ENCODE measurements at places on chromosomes 13 and 19.

- DNase-seq = no peak
Measured at GRCh38 chr13:28245465-28245864, 107.1 kb downstream of the PAN3 start.

DNA sequence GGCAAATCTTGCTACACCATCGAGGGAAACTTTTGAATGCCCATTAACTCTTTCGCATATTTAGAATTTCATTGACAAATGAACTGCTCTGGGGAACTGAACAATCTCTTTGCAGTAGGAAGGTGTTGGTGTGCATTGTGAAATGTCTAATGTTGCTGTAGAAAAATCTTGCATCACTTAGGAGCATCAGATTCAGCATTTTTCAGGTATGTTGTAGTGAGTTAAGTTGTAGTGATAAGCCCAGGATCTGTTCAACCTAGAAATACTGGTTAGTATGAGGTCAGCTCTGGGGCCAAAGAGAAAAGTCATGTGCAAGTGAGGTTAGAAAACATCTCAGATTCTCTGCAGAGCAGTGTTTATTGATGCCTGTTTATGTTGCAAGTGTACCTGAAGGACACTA lies 4.1 kb downstream of the FRY start:
- no peak for DNase-seq

DNA sequence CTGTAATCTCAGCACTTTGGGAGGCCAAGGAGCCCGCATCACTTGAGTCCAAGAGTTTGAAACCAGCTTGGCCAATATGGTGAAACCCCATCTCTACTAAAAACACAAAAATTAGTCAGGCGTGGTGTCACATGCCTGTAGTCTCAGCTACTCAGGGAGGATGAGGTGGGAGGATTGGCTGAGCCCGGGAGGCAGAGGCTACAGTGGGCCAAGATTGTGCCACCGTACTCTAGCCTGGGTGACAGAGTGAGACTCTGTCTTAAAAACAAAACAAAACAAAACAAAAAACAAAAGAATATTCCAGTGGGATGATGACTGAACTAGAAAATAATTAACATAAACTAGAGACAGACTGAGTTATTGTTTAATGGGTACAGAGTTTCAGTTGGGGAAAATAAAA lies 81.7 kb upstream of the ABCC4 start:
- no peak for DNase-seq

- DNase-seq = no peak
Measured at GRCh38 chr19:11612816-11613511, 15.7 kb downstream of the ZNF627 start.

- no peak for DNase-seq
Measured at GRCh38 chr13:113889467-113889866, 25.6 kb upstream of the GAS6 start.

DNA sequence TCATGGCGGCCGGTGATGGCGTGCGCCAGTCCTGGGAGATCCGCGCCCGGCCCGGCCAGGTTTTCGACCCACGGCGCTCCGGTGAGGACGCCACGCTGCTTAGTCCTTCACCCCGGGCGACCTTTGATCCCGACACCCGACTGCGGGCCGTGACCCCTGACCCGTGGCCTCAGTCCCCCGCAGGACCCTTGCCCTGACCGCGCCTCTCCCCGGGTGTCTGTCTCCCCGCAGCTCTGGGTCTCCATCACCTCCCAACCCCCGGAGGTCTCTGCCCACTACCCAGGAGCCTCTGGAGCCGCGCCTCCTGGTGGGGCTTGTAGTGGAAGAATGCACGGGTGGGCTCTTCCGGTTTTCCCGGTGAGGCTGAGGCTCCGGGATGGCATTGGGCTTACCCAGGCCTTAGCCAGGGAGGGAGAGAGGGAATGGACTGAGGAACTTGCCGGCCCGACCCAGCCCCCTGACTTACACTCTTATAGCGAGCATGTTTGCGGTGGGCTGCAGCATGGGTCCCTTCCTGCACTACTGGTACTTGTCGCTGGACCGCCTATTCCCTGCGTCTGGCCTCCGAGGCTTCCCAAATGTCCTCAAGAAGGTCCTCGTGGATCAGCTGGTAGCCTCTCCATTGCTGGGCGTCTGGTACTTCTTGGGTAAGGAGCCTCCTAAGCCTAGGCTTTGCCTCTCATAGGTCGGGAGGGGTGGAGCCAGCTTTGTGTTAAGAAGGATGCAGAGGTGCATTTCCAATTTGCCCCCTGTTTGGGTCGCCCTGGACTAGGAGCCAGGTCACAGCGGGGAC lies 566 bp downstream of the MPV17L2 start:
- no peak for DNase-seq
